ENCODE measurements at places on chromosomes 4 and X.

GRCh38 chr4:124279741-124280140 is 432.8 kb downstream of the ANKRD50 start:
- DNase-seq: no peak

GRCh38 chrX:50100188-50100587 is 100.6 kb downstream of the AKAP4 start:
- no peak for DNase-seq

DNA sequence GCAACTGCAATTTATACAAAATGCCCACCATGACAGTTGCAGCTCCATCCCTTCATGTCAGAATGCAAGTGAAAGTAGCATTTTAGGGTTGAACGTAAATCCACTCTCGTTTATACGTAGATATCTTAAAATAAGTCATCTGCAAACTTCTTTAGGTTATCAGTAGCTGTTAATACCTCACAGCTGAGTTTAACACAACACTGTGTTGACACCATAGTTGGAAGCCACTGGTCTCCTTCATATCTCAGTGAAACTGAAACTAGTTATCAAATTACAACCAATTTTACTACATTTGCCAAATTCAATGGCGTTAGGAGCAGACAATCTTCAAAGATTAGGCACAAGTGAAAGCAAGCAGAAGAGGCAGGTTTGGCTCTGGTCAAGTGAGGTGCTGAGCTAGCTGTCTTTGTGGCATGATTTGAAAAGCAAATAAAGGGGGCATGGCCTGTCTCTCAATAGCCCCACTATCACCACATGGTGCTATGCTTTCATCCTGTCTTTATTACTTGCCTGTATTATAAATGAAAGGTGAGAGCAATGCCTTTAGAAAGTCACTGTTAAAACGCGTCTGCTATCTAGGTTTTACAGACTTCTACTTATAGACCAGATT is 12.3 kb downstream of the PPP3CA start:
- no peak for DNase-seq

DNA sequence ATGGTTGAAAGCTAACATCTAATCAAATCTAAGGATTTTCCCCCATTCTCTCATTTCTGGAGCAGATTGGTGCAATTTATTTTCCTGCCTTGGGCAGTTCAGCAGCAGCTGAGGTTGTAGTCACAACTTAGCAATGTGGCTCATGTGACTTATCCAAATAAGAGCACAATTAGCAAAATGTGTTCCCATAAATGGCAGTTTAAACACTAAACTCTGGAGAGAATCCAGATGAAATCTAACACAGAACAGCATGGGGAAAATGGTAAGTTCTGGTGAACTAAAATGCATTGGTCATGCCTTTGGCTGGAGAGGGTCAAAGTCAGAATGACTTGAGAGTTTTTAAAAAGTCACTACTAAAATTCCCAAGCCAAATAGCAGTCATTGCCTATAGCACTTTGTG is 422.6 kb upstream of the DIPK2B start:
- no peak for DNase-seq

All from activated T-helper 1 cell treated with Interleukin-2 at 50 U/mL for 16 hours (primary cell).